A549 (cell line): ENCODE measurements at places on chromosomes 3 and 15. TPM values are rescaled to one million over a fixed set of nuclear protein-coding genes. Genes with fewer than 3 reads are reported as not detected.

SLC6A1 gene
- polyA plus RNA-seq, result not detected in 3 replicates

ISL2 gene
- 2.6 to 3.8 TPM (median 3.2 TPM) in 3 replicates for polyA plus RNA-seq

ADCY5 gene
- 0.38 to 0.57 TPM (median 0.46 TPM) in 3 replicates for polyA plus RNA-seq

GOLGA8Q gene
- polyA plus RNA-seq, result 0.12 to 0.36 TPM (median 0.25 TPM) in 3 replicates

SNX22 gene
- 0.73 to 1.1 TPM (median 0.91 TPM) in 3 replicates for polyA plus RNA-seq

C2CD4A gene
- polyA plus RNA-seq, result 0.10 to 0.32 TPM (median 0.21 TPM) in 3 replicates

ZNF660 gene
- not detected in 3 replicates for polyA plus RNA-seq

CMTM7 gene
- polyA plus RNA-seq, result 12.9 to 15.3 TPM (median 14.2 TPM) in 3 replicates

DZIP1L gene
- polyA plus RNA-seq, result 5.2 to 7.0 TPM (median 6.9 TPM) in 3 replicates

KLF15 gene
- polyA plus RNA-seq, result not detected in 3 replicates

ZNF662 gene
- not detected in 3 replicates for polyA plus RNA-seq

CAMK1 gene
- 15.6 to 16.1 TPM (median 15.9 TPM) in 3 replicates for polyA plus RNA-seq

NCEH1 gene
- polyA plus RNA-seq, result 20.7 to 25.8 TPM (median 21.4 TPM) in 3 replicates

PLCH1 gene
- polyA plus RNA-seq, result 2.1 to 2.2 TPM (median 2.1 TPM) in 3 replicates

TAGLN3 gene
- not detected in 3 replicates for polyA plus RNA-seq

CLASP2 gene
- polyA plus RNA-seq, result 18.1 to 21.3 TPM (median 18.9 TPM) in 3 replicates

GOLGA8S gene
- polyA plus RNA-seq, result 0.31 to 0.70 TPM (median 0.35 TPM) in 3 replicates

BFSP2 gene
- polyA plus RNA-seq, result not detected in 3 replicates

SPINK8 gene
- not detected in 3 replicates for polyA plus RNA-seq

REC114 gene
- polyA plus RNA-seq, result not detected in 3 replicates

ANKRD63 gene
- 0.08 to 0.25 TPM (median 0.10 TPM) in 3 replicates for polyA plus RNA-seq

EPHA3 gene
- polyA plus RNA-seq, result not detected in 3 replicates

FETUB gene
- polyA plus RNA-seq, result 0.06 to 0.14 TPM in 2 of 3 replicates, not detected in the other

TLNRD1 gene
- polyA plus RNA-seq, result 7.0 to 7.2 TPM (median 7.0 TPM) in 3 replicates

KBTBD8 gene
- polyA plus RNA-seq, result 0.53 to 0.66 TPM (median 0.61 TPM) in 3 replicates

HGD gene
- polyA plus RNA-seq, result 35.1 to 48.8 TPM (median 46.1 TPM) in 3 replicates

ZNF860 gene
- polyA plus RNA-seq, result 1.3 to 1.6 TPM (median 1.6 TPM) in 3 replicates

SPINT1 gene
- 0.28 to 0.80 TPM (median 0.54 TPM) in 3 replicates for polyA plus RNA-seq

SPG11 gene
- polyA plus RNA-seq, result 7.6 to 9.7 TPM (median 8.3 TPM) in 3 replicates

CPNE4 gene
- polyA plus RNA-seq, result 3.5 to 4.2 TPM (median 3.6 TPM) in 3 replicates

OXTR gene
- 2.4 to 3.7 TPM (median 3.2 TPM) in 3 replicates for polyA plus RNA-seq

ST6GAL1 gene
- 3.1 to 3.9 TPM (median 3.8 TPM) in 3 replicates for polyA plus RNA-seq

MCF2L2 gene
- 0.03 to 0.04 TPM in 2 of 3 replicates, not detected in the other for polyA plus RNA-seq

CFAP92 gene
- not detected in 3 replicates for polyA plus RNA-seq

SIAH2 gene
- polyA plus RNA-seq, result 10.7 to 11.4 TPM (median 11.2 TPM) in 3 replicates

SEMA7A gene
- 1.2 to 1.7 TPM (median 1.7 TPM) in 3 replicates for polyA plus RNA-seq

SOX2 gene
- polyA plus RNA-seq, result 1.9 to 2.2 TPM (median 2.1 TPM) in 3 replicates

ERC2 gene
- not detected in 3 replicates for polyA plus RNA-seq

C15orf62 gene
- polyA plus RNA-seq, result 0.05 to 0.13 TPM (median 0.09 TPM) in 3 replicates

WNT5A gene
- polyA plus RNA-seq, result 0.55 to 1.3 TPM (median 1.1 TPM) in 3 replicates

UBXN7 gene
- 7.5 to 7.9 TPM (median 7.9 TPM) in 3 replicates for polyA plus RNA-seq

MASP1 gene
- not detected in 3 replicates for polyA plus RNA-seq

SLC2A2 gene
- polyA plus RNA-seq, result not detected in 3 replicates

ZNF280D gene
- polyA plus RNA-seq, result 12.8 to 13.4 TPM (median 13.3 TPM) in 3 replicates

CMTM8 gene
- 8.2 to 9.0 TPM (median 8.4 TPM) in 3 replicates for polyA plus RNA-seq

TMED3 gene
- 144 to 149 TPM (median 149 TPM) in 3 replicates for polyA plus RNA-seq

CCR4 gene
- not detected in 3 replicates for polyA plus RNA-seq

KLHL6 gene
- polyA plus RNA-seq, result not detected in 3 replicates

HHATL gene
- polyA plus RNA-seq, result not detected in 3 replicates

KBTBD13 gene
- polyA plus RNA-seq, result not detected in 3 replicates

NANOGP8 gene
- polyA plus RNA-seq, result not detected in 3 replicates

TSPAN3 gene
- polyA plus RNA-seq, result 299 to 362 TPM (median 352 TPM) in 3 replicates
